ENCODE measurements at places on chromosomes 1 and 21.

- no peak for DNase-seq
Measured at GRCh38 chr1:45686015-45686287, 382 bp downstream of the GPBP1L1 start.

DNA sequence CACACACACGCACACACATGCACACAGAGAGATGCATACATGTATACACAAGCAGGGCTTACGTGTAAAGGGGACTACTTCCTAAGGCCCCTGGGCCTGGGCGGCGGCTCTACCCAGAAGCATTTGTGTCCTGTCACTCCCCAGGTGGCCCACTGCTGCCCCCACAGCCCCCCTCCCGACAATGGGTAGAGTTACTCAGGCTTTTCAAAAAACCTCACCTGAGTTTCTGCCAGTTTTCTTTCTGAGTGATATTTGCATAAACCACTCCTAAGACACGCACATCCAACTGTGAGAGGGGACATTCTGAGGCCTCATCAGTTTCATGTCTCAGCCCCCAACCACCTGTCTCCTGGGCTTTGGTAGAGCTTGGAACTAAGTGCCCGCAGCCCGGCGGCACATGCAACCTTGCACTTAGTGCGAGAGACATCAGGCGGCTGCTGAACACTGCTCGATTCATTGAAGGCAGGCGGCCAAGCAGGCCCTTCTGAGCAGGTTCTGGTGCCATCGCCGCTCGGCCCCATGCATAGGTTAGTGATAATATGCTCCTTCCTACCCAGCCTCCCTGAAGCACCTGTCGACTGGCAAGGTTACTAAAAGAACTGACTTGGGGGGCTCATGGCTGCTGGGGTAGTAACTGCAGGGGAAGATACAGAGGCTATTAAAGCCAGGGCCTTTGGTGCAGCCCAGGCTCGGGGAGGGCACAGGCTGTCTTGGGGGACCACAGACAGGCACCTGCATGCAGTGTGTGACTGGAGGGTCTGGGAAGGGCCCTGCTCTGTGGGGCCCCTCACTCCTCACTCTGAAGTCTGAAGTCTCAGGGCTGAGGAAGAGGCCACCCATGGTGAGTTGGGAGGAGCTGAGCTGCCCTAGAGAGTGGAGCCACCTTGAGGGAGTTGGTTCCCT, 364.2 kb upstream of the VAMP3 start:
- DNase-seq: peak; percentile 59

GRCh38 chr21:29130270-29130969, at the start of gene MAP3K7CL:
Gene MAP3K7CL, plus strand, starts transcription at chr21:29130644. Its CDS starts 2,701 bp downstream, at chr21:29133345.
- no peak for DNase-seq

GRCh38 chr1:213987422-213987926, 299 bp upstream of the PROX1 start:
- peak; percentile 90 for DNase-seq

GRCh38 chr1:40774266-40774998, 9.2 kb upstream of the KCNQ4 start:
- peak; percentile 82 for DNase-seq

All from H7 (cell line).